Uterine smooth muscle cell (primary cell): ENCODE measurements at places on chromosomes 3 and 15. TPM values are rescaled to one million over a fixed set of nuclear protein-coding genes. Genes with fewer than 3 reads are reported as not detected.

Gene MME
- 249 and 267 TPM in 2 replicates for total RNA-seq

Gene UCN2
- total RNA-seq, result 1.2 and 1.5 TPM in 2 replicates

Gene MDFIC2
- total RNA-seq, result not detected in 2 replicates

Gene ZIC1
- not detected in 2 replicates for total RNA-seq

Gene SLC22A14
- total RNA-seq, result under 0.01 TPM in 1 of 2 replicates, not detected in the other

Gene IL17RD
- total RNA-seq, result 6.5 and 11.6 TPM in 2 replicates

Gene GOLGA6A
- under 0.01 TPM in 1 of 2 replicates, not detected in the other for total RNA-seq

Gene CD86
- under 0.01 TPM in 1 of 2 replicates, not detected in the other for total RNA-seq

Gene EFCAB12
- under 0.01 TPM in 1 of 2 replicates, not detected in the other for total RNA-seq

Gene NEK4
- 26.7 and 31.7 TPM in 2 replicates for total RNA-seq

Gene C3orf49
- not detected in 2 replicates for total RNA-seq

Gene SLC38A3
- not detected in 2 replicates for total RNA-seq
